GM20000 (cell line): ENCODE measurements at places on chromosomes 5 and 9.
A peak's percentile ranks its signal among the peaks of the same experiment; 100 is the strongest.

DNA sequence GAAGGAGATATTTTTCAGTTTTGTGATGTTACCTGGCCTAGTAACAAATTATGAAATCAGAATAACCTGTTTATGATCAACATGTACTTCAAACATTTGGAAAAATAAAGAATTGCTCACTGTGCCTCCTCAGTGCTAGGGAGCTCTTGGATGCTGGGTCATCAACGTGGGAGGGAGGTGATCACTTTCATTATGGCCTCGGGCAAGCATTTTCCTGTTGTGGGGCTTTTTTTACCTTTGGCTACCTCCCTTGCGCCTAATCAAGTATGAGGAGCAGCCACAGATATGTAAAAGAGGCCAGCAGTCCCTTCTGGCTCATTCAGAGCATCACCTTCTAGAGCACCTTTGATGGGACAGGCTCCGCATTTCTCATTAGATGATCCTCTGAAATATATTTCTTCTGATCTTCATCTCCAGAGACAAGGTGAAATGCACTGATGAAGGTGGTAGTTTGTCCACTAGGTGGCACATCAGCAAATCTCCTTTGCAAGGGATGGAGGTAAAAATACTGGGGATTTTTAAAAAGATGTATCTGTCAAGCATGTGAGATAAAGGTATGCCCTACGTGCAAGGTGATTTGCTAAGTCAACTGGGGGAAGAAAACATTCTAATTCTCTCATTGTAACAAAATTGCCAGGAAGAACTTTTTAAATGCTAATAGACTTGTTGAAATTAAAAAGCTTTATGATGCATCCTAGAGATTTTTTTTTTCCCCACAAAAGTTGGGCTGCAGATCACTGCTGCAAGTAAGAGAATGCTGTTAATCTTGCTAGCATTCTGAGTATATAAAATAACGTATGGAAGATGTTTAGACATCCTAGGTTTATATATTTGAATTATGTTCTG, 218.2 kb downstream of the MAST4 start:
- peak; percentile 65 for DNase-seq

GRCh38 chr5:148970228-148970627, 92.6 kb downstream of the SH3TC2 start:
- DNase-seq = no peak

DNA sequence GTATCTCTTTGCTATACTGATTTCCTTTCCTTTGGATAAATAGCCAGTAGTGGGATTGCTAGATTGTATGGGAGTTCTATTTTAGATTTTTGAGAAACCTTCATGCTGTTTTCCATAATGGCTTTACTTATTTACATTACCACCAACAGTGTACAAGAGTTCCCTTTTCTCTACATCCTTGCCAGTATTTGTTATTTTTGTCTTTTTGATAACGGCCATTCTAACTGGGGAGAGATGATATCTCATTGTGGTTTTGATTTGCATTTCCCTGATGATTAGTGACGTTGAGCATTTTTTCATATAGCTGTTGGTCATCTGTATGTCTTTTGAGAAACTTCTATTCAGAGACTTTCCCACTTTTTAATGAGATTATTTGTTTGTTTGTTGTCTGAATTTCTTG, 25.8 kb downstream of the NADK2 start:
- DNase-seq = no peak

DNA sequence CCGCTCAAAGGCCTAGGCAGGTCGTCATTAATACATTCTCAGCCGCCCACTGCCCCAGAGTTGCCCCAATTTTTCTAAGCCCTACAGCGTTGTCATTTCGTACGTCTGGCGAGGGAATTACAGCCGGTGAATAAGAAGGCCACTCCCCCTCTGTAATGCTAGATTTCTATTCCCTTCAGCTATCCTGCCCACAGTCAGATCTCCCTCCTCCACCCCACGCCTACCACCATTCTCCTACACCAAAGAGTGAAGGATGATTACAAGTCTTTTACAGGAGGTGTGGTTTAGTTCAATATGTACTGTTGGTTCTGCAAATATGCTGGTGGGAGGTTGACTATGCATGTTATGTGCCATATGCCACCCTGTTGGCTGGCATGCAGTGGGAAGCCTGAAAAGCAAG, 83.7 kb upstream of the SMIM15 start:
- DNase-seq = no peak

GRCh38 chr9:128113526-128114325, 13.8 kb downstream of the PTGES2 start:
- DNase-seq = no peak

- DNase-seq = no peak
These were observed 13.6 kb downstream of the ROPN1L start for GRCh38 chr5:10455277-10455670.

DNA sequence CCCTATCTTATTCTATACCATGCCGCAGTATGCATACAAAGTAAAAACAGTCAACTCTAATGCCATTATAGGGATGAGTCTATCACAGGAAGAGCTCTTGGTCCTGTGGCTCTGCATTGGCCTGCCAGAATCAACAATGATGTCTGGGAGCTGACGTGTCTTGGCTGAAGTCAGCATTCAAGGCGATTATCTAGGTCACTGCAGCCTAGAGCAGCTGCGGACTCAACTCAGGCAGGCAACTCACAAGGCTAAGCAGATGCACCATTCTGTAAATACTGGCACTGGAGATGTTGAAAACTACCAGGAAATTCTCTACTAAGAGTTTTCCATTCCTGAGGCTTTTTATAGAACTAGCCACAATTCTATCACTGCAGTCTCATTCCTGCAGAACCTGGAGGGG, 13.3 kb downstream of the SPATA9 start:
- DNase-seq = no peak

DNA sequence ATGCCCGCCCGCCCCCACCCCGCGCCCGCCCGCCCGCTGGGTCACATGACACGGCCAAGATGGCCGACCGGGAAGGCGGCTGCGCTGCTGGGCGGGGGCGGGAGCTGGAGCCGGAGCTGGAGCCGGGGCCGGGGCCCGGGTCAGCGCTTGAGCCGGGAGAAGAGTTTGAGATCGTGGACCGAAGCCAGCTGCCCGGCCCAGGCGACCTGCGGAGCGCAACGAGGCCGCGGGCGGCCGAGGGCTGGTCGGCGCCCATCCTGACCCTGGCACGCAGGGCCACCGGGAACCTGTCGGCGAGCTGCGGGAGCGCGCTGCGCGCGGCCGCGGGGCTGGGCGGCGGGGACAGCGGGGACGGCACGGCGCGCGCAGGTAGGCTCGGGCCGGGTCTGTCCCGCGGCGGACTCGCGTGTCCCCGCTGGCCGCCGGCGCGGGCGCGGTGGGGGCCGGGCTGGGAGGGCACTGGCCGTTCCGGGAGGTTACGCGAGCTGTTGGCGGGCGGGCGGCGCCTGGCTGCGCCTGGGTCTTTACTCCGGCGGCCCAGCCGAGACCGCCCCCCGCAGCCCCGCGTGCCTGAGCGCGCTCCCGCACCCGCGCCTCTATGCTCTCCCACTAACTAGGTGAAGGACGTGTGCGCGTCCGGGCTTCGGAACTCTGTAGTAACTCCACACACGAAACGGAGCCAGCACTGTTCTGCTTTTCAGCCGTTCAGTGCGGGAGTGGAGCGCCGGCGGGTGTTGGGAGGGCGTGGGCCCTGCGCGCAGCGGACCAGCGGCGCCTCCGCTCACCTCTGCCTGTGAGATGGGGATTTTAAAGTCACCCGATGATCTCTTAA, at the start of gene RUFY1:
Gene RUFY1, plus strand, starts transcription at position 44 of the 832 bp plus-strand sequence. Its CDS starts 16 bp downstream, at position 60.
- DNase-seq = peak; percentile 94

DNA sequence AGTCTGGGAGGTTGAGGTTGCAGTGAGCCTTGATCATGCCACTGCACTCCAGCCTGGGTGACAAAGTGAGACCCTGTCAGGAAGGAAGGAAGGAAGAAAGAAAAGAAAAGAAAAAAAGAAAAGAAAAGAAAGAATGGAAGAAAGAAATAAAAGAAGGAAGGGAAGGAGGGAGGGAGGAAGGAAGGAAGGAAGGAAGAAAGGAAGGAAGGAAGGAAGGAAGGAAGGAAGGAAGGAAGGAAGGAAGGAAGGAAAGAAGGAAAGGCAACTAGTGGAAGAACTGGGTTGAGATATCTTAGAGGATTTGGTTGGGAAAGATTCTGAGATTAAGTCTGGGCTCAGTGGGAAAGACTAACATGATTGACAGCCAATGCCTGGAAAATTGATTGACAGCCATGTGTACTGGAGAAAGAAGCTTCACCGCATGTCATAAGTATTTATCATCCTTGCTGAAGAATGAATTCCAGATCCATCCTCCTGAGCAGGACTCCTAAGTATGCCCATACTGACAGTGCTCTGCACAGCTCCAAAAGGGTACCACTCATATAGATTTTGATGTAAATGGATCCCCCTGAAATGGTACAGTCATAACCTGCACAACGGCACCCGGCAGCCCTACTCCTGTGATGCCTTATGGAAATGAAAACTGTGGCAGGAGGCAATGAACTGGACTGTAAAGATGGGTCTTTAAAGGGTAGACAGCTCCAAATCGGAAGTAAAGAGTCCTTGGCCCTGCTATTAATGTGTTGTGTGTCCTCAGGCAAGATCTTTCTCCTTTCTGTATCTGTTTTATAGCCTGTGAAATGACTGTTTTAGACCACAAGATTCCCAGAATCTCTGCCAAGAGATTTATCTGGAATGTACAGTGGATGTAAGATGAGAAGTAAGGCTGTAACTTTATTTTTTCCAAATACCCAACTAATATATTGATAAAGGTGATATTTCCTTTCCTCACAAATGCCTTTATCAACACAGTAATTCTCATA, 16.9 kb upstream of the ADRA1B start:
- no peak for DNase-seq

GRCh38 chr9:94511134-94511954, 43.5 kb upstream of the PCAT7 start:
- DNase-seq = no peak

DNA sequence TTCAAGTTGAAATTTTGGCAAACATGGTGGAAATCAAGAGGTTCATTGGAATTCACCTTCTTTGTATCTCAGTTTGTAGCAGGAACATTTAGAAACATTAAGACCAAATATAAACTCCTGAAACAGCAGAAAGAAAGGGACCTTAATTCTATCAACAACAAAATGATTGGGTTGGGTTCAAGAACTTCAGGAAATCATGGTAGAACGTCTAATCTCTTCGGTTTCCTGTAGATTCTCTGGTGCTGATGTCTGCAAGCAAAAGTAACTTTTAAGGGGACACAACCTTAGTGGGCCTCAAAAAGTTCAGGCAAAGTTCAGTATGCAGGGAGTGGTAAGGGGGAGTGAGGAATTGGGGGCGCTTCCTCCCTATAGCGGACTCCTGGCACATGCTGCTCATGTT, 3.4 kb downstream of the IL33 start:
- no peak for DNase-seq

DNA sequence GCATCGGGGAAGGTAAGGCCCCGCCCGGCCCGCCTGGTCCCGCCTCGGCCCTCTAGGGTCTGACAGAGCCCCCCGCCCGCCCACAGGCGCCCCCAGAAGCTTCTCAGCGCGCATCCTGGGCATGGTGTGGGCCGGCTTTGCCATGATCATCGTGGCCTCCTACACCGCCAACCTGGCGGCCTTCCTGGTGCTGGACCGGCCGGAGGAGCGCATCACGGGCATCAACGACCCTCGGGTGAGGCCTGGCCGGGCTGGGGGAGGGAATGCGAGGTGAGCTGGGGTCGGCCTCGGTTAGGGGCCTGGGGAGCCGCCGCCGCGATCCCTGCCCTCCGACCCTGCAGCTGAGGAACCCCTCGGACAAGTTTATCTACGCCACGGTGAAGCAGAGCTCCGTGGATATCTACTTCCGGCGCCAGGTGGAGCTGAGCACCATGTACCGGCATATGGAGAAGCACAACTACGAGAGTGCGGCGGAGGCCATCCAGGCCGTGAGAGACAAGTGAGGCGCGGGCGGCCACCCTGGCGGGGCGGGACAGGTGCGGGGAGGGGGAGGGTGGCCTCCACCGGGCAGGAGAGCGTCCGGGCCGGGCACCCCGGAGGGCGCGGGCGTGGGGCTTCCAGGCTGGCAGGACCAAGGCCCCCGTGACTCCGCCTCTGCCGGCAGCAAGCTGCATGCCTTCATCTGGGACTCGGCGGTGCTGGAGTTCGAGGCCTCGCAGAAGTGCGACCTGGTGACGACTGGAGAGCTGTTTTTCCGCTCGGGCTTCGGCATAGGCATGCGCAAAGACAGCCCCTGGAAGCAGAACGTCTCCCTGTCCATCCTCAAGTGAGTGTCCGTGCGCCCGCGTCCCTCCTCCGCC, 7.1 kb downstream of the LRRC26 start:
- peak; percentile 73 for DNase-seq

GRCh38 chr9:106376689-106377088, 486.3 kb upstream of the ZNF462 start:
- no peak for DNase-seq
